HT1080 (cell line): ENCODE measurements at places on chromosomes 6 and 20. TPM values are rescaled to one million over a fixed set of nuclear protein-coding genes. Genes with fewer than 3 reads are reported as not detected.
A peak's percentile ranks its signal among the peaks of the same experiment; 100 is the strongest.

DNA sequence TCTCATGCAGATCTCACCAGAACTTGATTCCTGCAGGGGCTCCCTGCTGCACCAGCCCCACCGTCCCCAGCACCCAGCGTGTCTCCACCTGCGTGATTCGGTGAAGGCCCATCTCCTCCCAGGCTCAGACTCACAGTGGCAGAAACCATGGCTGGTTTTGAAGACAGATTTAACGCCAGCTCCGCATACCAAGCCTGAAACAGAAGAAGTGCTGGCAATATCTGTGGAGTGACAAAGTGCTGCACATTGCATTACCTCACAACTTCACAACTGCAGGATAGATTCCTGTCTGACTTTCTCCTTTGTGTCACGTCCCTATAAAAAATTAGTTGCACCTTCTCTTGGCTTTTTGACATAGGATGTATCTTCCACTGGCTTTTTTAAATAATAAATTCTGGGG, 120.7 kb downstream of the TTLL2 start:
- no peak for DNase-seq

DNA sequence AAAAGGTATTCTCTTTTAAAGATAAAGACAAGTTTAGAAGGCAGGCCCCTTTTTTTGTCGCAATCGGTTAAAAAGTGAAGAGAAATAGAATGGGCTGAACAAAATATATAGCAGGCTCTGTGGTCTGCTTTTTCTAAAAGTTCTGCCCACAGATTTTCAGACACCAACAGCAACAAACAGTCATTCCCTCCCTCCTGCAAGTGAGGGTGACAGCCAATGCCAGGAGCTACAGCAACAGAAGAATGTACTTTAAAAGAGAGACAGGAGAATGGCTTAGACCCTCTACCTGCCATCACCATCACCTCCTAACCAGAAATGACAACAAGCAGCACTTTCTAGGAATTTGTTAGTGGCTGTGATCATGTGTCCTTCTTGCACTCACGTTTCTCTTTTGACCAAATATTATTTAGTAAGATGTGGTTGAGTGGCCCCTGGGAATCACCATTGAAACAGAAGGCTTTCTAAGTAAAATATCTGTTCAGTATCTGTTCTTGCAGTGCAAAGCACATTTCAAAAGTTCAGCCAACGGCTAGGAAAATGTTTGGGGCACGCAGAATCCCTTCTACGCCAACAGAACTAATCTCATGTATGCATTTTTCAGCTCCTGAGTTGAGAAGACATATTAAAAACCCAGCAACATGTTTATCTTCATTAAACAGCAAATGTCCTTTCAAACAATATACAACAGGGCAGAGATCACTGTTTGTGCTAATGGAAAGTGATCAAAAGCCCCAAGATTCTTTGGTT, 248.5 kb downstream of the ATXN1 start:
- DNase-seq, result no peak

- no peak for DNase-seq
Measured at GRCh38 chr20:48754292-48754691, 73.5 kb downstream of the PREX1 start.

DNA sequence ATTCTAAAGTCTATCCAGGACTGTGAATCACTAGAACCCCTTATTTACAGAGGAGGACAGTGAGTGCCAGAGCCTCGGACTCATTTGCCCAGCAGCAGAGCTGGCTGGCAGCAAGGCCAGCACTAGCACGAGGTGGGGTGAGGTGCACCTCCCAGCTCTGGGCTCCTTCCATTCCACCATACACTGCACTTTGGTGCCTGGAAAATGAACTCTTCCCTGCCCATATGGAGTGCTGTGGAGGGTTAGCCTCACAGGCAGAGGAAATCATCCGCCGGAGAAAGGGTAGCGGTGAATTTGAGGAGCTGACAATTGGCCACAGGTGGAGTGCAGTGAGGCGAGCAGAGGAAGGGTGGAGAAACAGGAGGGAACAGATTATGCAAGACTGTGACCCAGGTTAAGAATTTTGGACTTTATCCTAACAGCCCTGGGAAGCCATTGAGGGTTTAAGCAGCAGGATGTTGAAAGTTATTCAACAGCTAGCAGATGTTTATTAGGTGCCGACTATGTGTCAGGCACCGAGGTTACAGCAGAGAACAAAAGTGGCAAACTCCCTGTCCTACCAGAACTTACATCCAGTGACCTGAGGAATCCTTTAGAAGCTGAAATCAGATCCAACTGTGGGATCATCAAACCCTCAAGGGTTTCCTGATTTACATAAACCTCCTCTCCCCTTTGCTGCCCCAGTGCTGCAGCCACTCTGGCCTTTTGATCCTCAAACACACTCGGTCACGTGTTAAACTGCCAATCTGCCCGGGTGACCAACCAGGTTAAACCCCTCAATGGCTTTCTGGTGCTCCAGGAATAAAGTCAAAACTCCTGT, 6.2 kb downstream of the TRIM26 start:
- DNase-seq, result no peak

DNA sequence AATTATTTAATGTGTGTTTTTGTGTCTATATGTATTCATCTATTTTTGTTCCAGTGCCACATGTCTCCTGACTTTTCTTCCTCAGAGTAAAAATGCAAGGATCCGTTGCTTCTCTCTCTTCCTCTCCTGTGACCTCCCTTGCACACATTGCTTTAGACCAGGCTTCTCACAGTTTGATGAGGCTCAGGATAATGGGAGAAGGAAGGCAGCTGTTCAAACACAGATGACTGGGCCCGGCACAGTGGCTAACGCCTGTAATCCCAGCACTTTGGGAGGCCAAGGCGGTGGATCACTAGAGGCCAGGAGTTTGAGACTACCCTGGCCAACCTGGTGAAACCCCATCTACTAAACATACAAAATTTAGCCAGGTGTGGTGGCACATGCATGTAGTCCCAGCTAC, 241.9 kb downstream of the SAMD5 start:
- DNase-seq, result no peak

- no peak for DNase-seq
Measured at GRCh38 chr6:90446164-90446563, 140.7 kb downstream of the MAP3K7 start.

DNA sequence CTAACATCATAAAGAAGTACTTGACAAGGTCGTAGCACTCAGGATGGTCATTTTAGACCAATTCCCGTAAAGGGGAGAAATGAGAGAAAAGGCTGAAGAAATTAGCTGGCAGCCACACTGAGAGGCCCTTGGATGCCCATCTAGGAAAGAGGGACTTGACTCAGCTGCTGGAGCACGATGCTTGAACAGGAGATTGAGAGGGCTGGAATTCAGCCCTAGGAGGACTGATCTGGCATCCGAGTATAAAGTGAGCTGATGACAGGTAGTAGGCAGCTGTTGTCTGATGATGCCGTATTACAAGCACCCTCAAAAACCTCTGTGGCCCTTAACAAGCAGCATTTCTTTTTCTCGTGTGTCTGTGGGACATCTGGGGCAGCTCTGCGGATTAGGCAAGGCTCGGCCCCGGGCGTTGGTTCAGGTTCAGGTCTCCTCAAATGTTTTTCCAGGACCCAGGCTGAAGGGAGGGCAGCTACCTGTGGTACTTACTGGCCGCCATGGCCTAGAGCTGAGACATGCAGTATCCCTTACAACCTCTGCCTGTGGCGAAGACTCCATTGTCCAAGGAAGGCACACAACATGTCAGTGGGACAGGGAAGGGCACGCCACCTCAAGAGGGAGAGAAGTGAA, 219.6 kb upstream of the SNX9 start:
- DNase-seq, result no peak

DNA sequence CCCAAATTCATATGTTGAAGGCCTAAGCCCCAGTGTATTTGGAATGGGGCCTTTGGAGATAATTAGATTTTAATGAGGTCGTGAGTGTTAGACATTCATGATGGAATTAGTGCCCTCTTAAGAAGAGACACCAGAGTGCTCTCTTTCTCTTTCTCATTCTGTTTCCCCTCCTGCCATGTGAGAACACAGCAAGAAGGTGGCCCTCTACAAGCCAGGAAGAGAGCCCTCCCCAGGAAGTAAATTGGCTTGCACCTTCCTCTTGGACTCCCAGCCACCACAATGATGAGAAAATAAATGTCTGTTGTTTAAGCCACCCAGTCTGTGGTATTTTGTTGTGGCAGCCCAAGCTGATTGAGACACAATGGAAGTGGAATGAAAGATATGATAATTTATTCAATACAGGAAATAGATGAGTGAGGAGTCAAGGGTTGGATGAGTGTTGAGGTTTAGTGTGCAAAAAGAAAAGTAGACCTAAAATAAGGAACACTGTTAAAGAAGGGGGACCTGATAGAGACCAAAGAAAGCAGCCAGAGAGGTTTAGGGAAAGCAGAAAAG, 25.9 kb upstream of the ATXN1 start:
- peak; percentile 26 for DNase-seq

GRCh38 chr20:34300809-34301586, 2.2 kb downstream of the AHCY start:
- DNase-seq, result no peak

DNA sequence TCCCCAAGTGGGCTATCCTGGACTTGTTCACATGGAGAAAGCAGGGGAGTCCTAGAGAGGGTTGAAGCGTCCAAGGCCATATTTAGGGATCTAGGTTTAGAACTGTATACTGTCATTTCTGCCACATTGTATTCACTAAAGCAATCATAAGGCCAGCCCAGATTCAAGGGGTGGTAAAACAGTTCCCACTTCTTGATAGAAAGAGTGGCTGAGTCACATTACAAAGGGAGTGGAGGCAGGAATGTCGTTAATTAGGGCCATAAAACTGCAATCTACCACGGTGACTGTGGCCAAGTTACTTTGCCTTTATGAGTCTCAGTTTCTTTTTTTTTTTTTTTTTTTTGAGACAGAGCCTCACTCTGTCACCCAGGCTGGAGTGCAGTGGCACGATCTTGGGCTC, 7.4 kb upstream of the UBR2 start:
- DNase-seq, result no peak

DNA sequence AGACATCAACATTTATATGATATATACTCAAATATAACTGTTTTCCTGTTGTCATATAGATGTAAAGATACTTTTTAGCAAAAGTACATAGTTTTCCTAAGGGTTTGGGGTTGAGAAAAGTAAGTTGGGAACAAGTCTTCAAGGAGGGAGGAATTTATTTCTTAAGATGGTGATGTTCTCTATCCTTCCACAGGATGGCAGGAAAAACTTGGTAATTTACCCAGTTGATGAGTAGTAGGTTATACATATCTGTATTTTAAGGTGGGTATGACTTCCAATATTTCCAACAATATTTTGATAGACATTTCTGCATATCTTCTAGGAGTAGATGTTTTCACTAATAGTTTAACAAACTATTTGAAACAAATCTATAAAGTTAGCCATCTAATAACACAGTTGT, 254.4 kb downstream of the RIMS1 start:
- DNase-seq, result no peak

DNA sequence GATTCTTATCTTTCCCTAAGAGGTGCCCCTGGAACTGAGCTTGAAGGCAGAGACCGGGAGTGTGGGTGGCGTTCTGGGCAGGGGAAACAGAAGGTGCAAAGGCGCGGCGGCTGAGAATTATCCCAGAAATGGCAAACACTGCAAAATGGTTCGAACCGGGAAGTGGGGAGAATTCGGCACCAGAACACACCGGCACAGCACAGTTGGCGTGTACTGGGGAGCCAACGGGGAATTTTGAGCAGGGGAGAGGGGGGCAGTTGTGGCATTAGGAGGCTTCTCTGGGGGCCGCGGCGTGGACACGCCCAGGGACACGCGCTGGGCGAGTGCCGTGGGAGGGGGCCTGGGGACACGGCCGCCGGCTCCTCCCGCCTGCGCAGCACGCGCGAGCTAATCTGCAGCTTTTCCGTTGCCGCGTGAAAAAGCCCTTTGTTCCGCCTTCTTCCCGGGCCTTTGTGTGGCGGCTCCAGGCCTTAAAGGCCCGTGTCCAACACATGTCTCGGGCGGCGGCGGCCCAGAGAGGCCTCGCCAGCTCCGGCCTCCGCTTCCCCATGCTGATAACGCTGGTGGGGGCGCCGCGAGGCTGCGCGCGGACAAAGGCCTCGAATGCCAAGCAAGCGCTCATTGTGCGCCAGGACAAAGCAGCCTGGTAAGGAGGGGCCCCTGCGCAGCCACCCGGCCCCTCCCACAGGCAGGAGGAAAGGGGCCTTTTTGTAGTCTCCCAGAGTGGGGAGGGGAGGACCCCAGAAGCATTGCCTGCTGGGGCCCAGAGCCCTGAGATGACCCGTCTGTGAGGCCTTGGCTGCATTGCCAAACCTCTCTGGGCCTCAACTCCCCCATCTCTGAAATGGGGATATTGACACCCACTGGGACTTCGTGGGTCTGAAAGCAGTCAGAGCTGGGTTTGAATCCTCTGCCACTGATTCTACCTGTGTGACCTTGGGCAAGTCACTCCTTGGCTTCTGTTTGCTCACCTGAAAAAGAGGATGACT, 82.8 kb downstream of the CD40 start:
- no peak for DNase-seq

DNA sequence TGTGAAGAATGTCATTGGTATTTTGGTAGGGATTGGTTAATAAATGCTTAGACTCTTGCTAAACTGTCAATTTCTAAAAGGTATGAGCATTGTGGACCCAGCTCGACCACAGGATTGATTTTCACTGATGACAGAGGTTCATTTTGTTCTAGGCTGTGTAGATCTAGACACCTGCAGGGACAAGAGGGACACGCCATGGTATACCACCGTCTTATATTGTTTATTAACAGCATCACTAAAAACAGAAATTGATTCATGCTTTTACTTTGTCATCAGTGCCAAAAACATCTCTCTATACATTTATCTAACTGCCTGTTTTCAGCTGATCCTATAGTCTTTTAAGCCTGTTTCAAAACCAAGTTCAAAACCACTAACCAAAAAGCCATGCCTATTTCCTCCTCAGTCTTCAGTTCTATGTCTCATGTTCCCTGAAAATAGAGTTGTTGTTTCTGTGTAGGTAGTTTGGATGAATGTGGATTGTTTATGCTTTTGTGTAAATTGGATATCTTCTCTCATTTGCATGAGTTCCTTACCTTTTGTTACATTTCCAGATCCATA, 109.8 kb downstream of the JAG1 start:
- no peak for DNase-seq

DNA sequence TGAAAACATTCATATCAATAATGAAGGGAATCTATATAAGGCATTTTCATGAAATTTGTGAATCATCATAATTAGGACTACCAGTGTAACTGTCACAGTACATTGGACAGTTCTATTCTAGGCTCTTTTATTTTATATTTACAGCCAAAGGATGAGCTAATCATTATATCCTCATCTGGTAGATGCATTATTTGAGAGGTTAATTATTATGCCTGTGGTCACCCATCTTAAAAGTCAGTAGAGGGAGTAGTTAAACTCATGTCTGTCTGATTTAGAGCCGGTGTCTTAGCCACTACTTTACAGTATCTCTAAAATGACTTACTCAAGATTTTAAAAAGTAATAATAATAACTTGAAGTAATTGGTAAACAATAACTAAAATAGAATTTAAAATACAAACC, 899.3 kb upstream of the MAP3K7 start:
- no peak for DNase-seq

GRCh38 chr6:74346936-74347535, 651.0 kb downstream of the CD109 start:
- DNase-seq, result no peak

The PGC gene
- total RNA-seq, result not detected in 2 replicates

The NT5E gene
- 0.47 and 1.3 TPM in 2 replicates for total RNA-seq

The RIPPLY2 gene
- total RNA-seq, result not detected in 2 replicates

The CDH26 gene
- 0.64 TPM in 1 of 2 replicates, not detected in the other for total RNA-seq

The HLA-DOA gene
- total RNA-seq, result not detected in 2 replicates
